ENCODE measurements at places on chromosomes 7 and 10.

GRCh38 chr10:20075713-20076112 lies 259.5 kb downstream of the PLXDC2 start:
- DNase-seq: no peak

DNA sequence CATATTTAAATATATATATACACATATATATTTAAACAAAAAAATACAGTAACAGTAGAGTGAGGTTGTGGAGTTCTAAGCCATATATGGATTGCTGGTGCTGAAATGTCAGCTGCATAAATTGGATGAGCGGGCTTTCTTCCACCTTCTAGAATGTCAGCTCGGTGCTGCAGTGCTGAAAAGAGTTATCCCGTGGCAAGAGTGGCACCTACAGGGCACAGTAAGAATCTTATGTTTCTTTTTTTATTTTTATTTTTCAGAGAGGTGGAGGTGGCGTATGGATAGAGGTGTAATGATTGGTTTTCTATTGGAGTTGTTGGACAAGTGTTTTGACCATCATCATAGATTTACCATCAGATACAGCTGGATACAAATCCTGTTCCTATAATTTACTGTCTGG lies 86.2 kb upstream of the DYNC1I1 start:
- DNase-seq: no peak

DNA sequence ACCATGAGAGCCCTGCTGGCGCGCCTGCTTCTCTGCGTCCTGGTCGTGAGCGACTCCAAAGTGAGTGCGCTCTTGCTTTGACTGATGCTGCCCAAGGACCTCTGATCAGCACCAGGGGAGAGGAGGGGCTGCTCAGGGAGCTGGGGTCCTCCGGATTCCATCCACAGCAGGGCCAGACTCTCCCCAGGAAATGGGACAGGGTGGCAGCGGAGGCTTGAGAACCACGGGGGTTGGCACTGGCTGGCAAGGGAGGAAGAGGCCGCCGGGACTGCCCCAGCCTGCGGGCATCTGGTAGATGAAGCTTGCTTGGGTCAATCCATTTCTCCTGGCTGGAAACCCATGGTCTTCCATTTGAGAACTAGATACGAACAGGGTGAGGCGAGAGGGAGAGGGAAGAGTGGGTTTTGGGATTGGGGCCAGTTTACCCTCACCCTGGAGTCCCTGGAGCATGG lies 647 bp downstream of the PLAU start:
- DNase-seq: no peak

DNA sequence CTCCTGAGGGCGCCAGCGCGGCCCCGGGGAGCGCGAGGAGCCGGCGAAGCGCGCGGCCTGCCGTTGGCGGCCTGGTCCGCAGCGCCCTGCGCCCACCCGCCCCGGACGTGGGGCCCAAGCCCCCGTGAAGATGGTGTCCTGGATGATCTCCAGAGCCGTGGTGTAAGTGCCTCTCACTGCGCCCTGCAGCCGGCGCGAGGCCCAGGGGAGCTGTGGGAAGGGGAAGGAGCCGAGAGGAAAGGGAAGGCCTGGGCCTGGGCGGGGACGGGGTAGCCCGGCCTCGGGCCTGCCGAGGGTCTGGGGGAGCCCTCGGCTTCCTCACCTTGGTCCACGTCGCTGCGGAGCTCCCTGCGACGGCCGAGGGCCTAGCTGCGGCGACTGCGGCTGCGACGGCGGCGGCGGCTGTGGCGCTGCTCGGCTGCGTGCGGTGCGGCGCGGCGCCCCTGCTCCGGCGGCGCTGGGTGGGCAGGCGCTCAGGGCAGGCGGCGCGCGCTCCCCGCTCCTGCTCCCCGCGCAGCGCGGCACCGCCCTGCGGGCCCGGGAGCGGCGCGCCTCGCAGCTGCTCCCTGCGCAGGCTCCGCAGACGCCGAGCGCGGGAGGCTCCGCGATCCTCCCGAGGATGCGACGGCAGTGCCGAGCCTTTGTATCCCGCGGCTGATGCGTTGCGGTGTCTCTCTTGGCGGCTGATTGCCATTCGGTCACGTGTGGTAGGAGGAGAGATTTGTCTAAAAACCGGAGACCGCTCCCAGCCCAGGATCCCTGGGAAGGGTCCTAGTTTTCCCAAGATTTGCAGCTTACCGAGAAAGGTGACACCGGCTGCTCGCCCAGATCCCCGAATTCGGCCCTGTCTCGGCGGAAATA lies 445 bp downstream of the REEP3 start:
- DNase-seq: peak; percentile 27

- no peak for DNase-seq
These were observed 35.9 kb downstream of the ACSM6 start for GRCh38 chr10:95229724-95230627.

DNA sequence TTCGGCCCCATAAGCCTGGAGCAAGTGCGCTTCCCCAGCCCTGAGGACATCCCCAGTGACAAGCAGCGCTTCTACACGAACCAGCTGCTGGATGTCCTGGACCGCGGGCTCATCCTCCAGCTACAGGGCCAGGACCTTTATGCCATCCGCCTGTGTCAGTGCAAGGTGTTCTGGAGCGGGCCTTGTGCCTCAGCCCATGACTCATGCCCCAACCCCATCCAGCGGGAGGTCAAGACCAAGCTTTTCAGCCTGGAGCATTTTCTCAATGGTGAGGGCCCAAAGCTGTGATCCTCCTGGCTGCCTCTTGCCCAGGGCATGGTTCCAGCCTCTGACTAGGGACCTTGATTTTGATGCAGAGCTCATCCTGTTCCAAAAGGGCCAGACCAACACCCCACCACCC lies 10.1 kb downstream of the IRF5 start:
- DNase-seq: no peak

- no peak for DNase-seq
These were observed 24.6 kb upstream of the AKR1E2 start for GRCh38 chr10:4801405-4801804.

GRCh38 chr10:52752801-52753445 lies 19.7 kb downstream of the MBL2 start:
- no peak for DNase-seq

GRCh38 chr10:84265418-84265817 lies 20.6 kb downstream of the RGR start:
- no peak for DNase-seq

GRCh38 chr7:5462216-5462615 lies 38.6 kb upstream of the TNRC18 start:
- DNase-seq: no peak

DNA sequence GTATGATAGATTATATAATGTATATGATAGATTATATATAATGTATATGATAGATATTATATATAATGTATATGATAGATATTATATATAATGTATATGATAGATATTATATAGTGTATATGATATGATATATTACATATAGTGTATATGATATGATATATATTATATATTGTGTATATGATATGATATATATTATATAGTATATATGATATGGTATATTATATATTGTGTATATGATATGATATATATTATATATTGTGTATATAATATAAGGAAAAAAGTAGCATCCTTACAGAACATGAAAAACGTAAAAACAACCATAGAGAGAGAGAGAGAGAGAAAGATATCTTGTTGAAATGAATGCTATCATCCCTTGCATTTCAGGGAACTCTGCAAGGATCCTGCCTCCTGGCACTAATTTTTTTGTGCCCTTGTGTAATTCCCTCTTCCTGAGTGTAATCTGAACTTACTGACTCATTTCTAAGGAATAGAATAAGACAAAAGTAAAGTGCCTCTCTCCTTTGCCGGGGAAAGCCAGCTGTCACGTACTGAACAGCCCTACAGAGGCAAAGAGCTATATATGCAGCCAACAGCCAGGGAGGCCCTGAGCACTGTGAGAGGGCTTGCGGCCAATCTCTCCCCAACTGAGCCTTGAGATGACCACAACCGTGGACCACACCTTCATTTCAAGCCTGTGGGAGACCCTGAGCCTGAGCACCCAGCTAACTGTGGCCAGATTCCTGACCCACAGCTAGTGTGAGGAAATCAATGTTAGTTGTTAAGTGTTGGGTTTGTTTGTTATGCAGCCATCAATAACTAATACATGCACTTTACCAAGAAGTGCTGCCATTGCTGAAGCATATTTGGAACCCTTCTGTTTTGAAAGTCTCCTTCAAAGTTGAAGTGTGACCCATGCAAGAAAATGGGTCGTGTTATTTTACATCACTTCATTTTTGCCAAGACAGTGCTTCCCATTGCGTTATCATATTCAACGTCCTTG lies 61.1 kb upstream of the EZH2 start:
- DNase-seq: no peak

- no peak for DNase-seq
These were observed 44.0 kb downstream of the LDB3 start for GRCh38 chr10:86712317-86712707.

DNA sequence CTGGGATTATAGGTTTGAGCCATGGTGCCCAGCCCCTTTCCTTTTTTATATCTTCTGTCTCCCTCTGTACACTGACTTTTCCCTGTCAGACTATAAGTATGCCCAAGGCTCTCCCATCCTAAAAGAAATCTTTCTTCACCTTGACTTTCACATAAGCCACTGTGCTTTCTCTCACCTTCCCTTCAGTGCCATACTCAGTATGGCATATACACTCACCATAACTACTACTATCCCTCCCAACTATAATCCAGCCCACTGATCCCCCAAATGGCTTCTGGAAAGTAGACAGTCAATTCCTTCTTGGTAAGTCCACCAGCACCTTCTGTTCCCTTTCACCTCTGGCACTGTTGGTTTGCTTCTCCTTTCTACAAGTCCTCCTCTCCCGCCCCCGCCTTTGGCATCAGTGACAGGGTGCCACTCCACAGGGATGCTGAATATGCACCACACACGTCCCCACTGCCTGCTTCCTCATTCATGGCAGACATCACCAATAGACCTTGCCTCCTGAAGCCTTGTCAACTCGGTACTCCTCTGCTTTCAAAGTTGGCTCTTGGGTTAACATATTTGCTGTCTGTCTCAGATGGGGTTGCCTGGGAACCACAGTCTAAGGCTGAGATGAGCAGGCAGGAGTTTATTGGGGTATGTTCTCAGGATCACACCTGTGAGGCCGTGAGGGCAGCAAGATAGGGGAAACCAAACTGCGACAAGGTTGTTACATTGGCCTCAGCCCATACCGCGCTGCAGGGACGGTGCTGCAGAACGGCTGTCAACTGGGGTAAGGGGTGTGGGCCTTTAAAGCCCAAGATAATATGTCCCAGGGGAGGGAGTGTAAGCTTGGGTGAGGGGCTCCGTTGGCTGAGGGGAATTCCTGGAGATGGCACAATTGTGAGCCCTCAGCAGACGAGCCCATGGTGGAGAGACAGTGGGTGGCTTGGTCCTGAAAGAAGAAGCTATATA lies 7.2 kb upstream of the PSAP start:
- DNase-seq: no peak

- no peak for DNase-seq
These were observed 123.3 kb downstream of the PAXIP1 start for GRCh38 chr7:154879629-154880028.

DNA sequence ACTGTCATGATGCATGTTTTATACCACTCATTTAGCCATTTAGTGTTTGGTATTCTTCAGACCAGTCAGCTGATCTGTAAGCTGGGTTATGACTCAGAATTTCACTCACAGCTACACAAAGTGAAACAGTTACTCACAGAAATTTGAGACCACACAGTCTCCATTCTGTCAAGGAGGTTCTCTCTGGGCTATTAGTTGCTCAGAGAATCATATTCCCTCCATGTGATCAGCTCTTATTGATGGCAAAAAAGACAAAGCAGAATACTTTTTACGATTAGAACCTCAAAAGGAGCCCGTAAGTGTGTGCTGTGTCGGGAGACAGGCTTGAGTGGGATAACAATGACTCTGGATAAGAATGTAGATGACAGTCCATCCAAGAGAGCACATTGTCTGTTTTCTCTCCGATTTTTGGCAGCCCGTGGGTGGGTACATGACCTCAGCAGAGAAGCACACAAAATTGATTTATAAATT lies 277.6 kb upstream of the SORCS1 start:
- no peak for DNase-seq

DNA sequence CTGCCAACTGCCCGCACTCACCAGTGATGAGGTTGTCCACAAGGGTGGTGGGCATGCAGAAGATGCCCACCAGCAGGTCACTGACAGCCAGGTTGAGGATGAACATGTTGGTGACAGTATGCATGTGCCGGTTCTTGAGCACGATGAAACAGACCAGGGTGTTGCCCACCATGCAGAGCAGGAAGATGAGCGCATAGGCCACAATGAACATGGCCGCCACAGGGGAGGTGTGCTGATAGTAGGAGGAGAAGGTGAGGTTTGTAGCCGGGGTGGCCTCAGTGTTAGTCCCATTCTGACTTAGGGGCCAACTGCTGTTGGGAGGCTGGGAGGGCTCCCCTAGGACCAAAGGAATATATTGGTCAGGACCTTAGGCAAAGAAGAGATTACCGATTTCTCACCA lies 17.7 kb downstream of the NPFFR1 start:
- DNase-seq: no peak

All from omental fat pad (tissue), 4 donors.